Omental fat pad (tissue), 4 donors: ENCODE measurements at places on chromosomes 12 and 14.

- no peak for DNase-seq
These were observed 2.8 kb upstream of the KCNH3 start for GRCh38 chr12:49535921-49536525.

- no peak for DNase-seq
These were observed 75.1 kb downstream of the NOC4L start for GRCh38 chr12:132219323-132219722.

DNA sequence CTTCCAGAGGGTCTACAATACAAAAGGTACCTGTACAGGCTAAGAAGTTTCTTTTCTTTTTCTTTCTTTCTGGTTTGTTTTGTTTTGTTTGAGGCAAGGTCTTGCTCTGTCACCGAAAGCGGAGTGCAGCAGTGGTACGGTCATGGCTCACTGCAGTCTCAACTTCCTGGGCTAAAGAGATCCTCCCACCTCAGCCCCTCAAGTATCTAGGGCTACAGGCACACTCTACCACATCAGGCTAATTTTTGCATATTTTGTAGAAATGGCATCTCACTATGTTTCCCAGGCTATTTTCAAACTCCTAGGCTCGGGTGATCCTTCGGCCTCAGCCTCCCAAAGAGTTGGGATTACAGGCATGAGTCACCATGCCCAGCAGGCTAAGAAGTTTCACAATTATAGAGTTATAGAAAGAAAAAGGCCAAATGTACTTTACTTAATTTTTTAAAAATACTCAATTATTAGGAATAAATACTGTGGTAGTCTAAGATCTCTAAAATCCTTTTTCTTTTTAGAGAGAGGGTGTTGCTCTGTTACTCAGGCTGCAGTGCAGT is 3.0 kb upstream of the PIGH start:
- no peak for DNase-seq

DNA sequence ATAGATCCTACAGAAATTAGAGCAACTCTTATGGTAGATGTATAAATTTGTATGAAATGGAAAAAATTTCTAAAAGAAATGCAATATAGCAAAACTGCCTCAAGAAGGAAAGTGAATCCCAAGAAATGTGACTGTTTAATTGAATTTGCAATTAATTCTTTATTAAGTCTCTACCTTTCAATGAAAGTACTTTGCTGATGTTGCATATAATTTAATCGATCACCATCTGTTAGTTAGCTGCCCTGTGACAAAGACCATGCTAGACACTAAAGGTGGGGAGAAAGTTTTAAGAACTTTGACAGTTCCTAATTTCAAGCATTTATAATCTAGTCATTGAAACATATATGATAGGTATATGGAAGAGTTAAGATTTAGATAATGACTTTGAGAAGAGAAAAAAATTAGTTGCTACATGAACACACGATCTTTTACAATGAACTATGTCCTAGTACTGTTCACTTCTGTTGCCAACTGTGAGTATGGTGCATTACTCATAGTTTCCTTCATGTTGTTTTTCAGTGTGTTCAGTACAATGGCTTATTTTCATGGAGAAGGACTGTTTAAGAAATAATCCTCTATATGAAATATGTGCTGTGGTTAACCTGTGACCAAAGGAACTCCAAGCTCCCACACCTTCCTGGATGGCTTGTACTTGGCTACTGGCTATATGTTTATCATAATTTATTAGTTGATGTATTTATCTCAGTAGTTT is 128.4 kb downstream of the METTL25 start:
- no peak for DNase-seq

DNA sequence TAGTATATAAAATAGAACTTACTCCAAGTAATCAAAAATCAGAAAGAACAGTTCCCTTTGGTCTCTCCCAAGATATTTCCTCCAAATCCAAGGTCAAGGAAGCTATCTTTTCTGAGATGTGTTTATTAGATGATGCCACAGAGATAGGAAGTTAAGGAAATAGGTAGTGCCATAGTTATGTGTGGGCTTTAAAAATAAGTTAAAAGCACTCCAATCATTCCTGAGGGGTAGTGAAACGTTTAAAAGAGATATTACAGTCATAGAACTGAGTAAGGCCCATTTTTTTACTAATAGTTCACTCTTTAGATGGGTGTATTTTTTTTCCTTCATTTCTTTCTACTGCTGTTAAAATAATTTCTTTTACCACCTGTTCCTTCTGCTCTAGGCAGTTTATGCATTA is 1630.9 kb upstream of the SEL1L start:
- DNase-seq = no peak

DNA sequence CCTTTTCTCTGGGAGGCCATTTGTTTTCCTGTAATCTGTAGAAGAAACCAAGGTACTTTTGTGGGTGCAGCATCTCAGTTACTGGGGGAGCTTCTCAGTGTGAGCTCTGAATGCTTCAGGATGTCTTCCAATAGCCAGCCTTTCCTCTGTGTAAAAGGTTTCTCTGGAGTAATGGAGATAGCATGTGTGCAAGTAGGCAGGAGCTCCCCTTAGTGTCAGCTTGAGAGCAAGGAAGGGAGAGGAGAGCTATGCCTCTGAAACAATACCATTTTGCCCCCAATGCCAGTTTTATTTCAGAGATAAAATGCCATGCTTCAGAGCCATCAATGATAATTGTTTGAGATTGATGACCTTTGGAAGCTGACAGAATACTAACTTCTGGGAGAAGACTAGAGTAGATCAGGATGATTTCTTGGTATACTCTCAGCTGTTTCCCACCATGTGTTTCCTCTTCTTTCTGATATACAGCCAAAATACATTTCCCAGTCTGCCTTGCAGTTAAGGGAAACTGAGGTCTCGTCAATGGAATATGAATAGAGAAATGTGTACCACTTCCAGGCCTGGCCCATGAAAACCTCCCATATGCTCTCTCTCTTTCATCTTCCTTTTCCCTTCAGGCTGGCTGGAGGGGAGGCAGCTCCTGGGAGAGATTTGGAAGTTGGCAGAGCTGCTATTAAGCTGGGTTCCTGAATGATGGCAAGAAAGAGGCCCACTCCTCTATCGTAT is 125.7 kb downstream of the CRADD start:
- no peak for DNase-seq

DNA sequence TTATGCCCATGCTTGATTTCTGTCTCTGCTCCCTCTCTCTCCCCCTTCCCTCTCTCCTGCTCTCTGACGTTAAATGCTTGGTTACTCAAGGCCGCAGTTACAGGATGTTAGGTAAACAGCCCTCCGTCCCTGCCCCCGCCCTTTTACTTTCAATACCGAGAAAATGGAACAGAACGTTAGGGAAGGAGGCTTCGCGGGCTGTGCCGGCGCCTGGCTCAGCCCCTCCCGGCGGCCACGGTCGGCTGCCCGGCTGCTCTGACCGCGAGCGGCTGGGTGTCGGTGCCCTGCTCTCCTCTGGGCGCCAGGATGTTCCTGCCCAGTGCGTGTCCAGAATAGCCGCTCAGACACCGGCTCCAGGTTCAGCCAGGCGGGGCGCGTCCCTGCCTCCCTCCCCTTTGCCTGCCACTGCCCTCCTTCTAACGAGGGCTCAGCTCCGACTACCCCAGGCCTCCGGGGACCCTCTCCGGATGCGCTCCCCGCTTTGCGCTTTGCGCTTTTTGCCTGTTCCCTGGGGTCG is 166.1 kb downstream of the ADCK1 start:
- no peak for DNase-seq

GRCh38 chr14:37584211-37585100 is 10.6 kb downstream of the FOXA1 start:
- no peak for DNase-seq

DNA sequence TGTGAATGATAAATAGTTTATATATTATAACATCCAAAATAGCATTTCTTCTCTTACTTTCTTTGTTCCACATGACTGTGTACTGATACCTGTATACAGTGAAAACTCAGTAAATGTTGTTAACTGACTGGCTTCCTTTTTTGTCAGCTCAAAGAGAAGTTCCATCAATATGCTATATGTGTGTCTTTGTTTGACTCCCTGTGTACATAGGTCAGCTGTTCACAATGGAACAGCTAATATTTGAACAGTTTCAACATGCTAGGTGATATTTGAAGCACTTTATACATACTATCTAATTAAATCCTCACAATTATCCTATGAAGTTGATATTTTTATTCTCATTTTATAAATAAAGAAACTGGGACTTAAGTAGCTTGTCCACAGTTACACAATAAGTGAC is 15.3 kb upstream of the KICS2 start:
- no peak for DNase-seq

- DNase-seq = no peak
These were observed 504.3 kb downstream of the SLC16A7 start for GRCh38 chr12:60100160-60100559.

GRCh38 chr12:65306366-65307168 is 28.1 kb downstream of the MSRB3 start:
- no peak for DNase-seq

DNA sequence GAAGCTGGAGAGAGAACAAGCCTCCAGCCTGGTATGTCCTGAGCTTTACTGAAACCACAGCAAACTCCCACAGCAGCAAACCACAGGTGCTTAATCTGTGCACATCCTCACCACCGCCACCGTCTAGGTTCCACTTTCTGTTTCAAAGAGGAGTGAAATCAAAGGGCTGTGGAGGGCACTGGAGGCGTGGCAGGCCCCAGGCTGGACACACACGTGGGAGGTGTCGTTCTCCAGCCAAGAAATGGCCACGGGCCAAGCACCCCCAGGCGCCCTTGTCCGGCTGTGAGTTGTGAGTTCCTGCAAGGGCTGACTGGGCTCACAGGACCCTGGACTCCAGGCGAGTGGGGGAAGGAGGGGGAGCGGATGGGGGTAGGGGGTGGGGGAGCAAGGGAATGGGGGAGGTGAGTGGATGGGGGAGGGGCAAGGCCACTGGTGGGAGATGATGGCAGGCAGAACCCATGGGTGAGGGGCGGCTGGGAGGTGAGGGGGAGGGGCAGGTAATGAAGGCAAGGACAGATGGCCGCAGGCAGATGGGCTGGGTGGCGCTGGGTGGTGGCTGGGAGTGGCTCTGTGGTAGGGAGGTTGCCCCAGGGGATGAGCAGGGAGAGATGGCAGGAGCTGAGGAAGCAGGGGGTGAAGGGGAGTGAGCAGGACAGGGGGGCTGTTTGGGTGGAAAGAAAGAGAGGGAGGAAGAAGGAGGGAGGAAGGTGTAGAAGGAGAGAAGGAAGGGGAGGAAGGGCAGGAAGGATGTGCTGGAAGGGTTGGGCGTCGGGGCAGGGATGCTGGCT is 86.7 kb downstream of the NCOR2 start:
- DNase-seq = no peak

- DNase-seq = no peak
These were observed 87.6 kb upstream of the HIF1A start for GRCh38 chr14:61607570-61608244.

DNA sequence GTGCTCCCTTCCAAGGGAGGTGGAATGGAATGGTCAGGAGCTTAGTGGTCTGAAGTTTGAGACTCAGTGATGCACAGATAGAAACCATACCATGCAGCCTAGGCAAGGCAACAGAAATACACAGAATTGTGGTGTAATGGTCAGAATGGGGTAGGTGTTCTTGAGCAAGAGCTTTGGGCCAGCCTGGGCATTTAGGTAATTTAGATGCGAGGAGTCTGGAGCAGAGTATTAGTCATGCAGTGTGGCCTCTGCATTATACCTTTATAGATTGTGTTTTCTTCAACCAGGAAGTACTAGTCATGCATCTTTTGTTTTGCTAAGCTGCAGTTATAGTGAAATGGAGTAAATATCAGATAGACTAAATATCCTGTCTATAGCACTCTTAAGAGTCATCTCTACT is 118.3 kb downstream of the DAAM1 start:
- DNase-seq = no peak

- no peak for DNase-seq
These were observed 95.5 kb upstream of the PDE3A start for GRCh38 chr12:20272801-20273200.

GRCh38 chr14:44945264-44945663 is 16.5 kb downstream of the KLHL28 start:
- no peak for DNase-seq

DNA sequence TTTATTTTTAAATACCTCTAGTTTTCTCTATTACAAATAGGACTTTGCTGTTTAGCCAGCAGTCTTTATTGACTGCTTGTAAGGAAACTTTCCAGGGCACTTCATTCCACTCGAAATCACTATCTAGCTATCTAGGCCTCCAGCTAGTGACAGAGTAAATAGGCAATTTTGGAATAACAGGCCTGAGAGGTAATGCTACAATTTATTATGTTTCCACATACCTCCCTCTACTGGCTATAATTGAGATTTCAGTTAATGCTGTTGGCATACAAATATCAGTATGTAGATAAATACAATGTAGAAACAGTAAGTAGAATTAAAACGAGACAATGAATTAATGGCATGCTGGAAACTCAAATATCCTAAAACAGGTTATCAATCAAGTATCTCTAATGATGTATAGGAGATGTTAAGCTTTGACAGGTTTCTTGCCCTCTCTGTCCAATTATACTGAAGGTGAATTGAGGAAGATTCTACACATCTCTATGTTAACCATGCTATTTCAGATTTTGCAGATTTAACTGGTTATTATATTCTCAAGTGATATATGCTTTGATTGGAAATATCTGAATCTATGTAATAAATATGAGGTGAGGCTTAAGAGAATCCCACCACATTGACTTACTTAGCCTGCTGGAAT is 7.2 kb downstream of the DTD2 start:
- DNase-seq = no peak

DNA sequence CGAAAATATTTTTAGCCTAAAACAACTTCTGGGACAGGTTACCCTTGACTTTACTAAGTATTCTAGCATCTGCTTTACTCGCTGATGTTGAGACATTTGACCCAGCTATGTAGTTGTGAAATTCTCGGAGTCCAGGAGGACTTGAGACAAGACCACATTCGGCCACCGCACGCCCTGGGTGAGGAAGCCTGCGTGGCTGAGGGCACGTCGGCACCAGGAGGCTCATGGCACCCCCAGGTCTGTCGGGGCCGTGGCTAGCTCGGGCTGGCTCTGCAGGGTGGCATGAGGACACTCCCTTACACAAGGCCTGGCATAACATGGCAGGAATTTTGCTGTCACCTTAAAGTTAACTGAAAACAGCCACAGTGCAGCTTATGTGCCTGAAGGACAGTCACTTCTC is 58.1 kb upstream of the MMP17 start:
- no peak for DNase-seq

GRCh38 chr12:94753036-94753679 is 102.8 kb upstream of the TMCC3 start:
- DNase-seq = no peak

DNA sequence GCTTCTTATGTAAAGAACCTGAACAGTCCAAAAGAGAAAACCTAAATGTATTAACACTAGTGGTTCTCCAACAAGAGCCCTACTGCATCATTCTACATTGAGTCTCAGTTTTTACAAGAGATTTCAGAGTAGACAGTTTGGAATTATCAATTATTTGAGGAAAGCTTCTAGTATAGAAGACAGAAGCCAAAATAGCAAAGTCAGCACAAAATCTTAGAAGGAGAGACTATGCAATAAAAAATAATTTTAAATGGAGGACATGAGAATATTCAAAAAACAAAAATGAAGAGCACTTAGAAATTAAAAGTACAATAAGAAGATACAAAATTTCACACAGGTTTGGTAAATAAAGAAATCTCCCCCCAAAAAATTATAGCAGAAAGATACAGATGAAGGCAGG is 406.3 kb upstream of the USP15 start:
- DNase-seq = no peak

GRCh38 chr12:20696181-20696905 is 1.2 kb downstream of the SLCO1C1 start:
- DNase-seq = no peak
